ENCODE measurements at places on chromosomes 7 and 10.

GRCh38 chr7:68955656-68956055 lies 642.6 kb upstream of the AUTS2 start:
- no peak for DNase-seq

GRCh38 chr7:40921589-40922315 lies 781.1 kb downstream of the INHBA start:
- no peak for DNase-seq

DNA sequence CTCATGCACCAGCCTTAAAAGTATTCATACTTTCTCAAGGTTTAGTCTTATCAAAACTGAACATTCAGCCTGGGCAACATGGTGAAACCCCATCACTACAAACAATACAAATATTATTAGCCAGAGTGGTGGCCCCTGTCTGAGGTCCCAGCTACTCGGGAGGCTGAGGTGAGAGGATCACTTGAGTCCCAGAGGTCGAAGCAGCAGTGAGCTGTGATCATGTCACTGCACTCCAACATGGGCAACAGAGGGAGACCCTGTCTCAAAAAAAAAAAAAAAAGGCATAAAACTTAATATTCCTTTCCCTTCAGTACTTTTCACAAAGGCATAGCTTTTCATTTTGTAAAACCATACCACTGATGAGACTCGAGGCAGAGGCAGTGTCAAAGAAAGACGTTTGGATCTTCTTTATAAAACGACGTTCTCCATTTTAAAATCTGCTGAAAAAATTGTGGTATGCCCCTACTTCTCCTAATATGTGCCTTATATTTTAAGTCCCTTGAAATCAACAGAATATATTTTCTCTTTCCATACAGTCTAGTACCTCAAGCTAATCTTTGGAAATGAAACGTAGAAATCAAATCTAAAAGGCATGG lies 1.9 kb downstream of the NSUN6 start:
- DNase-seq: no peak

DNA sequence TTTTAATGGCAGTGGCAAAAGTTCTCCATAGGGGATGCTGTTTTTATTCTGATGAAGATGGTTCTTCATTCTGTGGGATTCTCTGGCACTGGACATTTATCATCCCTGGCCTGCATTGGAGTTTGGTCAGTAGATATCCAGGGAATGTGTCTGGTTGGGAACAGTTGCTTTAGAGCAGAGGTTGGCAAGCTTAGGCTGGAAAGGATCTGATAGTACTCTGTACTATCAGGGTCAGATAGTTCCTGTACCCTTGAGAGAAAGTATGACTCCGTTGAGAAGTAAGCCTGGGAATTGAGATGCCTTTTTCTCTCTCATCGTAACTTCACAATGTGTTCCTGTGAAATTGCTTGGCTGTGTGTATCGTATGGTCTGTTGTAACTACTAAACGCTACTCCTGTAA lies 244.1 kb downstream of the POLR1F start:
- no peak for DNase-seq

DNA sequence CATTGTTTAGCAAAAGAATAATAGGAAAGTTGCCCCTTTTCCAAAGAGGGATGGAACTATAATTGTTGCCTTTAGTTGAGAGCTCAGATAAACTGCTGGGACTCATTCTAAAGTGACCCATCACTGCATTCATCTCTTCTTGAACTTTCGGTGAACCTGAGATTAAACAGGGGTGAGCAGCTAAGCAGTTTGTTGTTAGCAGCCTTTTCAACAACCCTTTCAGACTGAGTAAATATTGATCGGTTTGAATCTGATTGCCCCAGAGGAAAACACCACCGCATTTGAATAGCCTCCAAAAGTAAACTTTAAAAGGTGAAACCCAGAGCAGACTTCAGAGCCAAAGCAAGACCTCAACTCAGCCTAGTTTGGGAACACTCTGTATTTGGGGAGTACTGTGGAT lies 4.7 kb downstream of the HOXA1 start:
- DNase-seq: no peak

- no peak for DNase-seq
These were observed 15.9 kb downstream of the MIOS start for GRCh38 chr7:7582596-7582995.

DNA sequence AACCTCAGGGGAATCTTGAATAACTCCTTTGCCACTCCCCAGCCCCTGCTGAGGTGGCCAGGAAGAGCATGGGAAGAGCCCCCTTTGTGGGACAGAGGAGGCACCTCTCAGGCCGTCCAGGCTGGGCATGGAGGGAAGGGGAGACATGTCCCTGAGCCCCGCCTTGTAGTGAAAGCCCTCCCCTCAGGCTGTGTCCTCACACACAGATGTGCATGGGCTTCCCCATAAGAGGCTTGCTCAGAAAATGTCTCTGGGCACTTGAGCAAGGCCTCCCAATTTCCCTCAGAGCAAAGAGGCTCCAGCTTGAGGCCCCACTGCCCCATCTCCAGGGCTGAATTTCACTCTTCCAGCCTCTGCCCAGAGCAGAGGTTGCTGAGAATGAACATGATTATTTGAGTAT lies 3.8 kb downstream of the TMEM72 start:
- DNase-seq: no peak

DNA sequence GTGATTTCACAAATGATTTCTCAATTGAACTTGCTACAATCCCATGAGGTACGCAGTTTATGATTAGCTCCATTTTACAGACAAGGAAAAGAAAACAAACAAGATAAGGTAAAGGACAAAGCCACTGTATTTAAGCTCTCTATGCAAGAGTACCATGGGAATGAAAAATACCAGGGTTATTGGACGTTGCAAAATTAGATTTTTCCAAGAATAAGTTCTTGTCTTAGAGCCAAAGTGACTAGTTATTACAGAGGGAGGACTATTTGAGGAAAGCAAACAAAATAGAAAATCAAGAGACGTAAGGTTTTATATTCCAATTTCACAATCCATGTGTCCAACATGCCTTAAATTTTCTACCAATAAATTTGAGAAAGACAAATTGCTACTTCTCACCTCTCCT lies 97.9 kb upstream of the PTN start:
- no peak for DNase-seq

GRCh38 chr10:27245836-27246235 lies 5.2 kb upstream of the ACBD5 start:
- DNase-seq: no peak

DNA sequence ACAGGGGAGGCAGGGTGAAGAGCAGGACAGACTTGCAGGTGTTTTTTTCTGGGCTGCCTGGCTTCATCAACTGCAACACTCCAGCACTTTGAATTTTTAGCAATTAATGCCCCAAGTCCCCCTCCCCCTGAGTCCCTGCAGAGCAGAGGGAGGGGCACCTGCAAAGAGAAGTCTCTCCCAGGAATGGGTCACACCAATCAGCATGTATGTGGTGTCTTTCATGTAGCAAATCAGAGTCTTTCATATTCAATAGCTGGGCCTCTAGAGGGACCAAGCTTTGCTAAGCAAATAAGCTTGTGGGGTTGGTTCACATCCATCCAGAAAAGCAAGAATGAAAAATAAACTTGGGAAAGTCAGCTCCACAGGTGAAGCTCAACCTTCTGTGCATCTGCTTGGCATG lies 90.7 kb downstream of the PARP12 start:
- no peak for DNase-seq

DNA sequence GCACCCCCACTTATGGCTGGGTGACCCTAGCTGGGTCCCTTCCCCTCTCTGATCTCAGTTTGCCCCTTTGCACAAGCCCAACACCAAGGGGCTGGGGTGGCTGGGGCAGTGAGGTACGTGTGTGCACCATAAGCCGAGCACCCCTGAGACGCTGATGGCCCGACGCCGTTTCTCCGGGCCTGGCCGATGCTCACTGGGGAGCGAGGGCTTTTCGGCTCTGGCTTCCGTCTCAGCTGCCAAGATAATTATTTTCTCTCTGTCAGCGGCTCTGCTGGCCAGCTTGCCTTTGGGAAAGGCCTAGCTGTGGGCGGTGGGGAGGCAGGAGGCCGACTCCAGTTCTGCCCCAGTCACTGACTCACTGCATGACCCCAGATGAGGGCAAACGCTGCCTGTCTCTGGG lies 91.0 kb downstream of the ZMIZ1 start:
- peak; percentile 84 for DNase-seq

DNA sequence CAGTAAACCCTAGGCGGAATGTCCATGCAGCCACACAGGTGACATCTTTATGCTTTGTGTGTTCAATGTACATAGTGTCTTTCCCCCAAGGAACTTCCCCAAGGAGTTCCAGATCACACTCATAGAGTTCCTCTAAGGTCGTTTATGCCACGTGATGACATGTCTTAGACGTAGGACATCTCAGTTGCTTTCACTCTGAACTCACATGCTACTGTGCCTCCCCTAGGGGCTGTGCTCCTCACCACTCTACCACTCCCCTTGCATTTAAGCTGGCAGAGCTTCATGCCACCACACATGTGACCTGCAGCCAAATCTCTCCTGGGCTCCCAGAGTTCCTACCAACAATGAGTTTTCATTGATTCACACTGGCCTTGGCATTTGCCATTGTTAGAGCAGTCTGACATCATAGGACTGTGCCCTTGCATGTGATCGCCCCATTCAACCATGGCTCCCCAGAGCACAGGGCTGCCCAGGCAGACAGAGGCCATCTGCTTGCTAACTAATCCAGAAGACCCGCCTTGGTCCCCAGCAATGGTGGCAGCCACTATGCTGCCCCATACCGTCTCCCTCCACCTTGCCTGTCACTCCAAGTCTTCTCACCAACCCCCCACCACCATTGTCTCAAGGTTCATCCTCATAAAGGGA lies 95.3 kb upstream of the MACROH2A2 start:
- peak; percentile 41 for DNase-seq

DNA sequence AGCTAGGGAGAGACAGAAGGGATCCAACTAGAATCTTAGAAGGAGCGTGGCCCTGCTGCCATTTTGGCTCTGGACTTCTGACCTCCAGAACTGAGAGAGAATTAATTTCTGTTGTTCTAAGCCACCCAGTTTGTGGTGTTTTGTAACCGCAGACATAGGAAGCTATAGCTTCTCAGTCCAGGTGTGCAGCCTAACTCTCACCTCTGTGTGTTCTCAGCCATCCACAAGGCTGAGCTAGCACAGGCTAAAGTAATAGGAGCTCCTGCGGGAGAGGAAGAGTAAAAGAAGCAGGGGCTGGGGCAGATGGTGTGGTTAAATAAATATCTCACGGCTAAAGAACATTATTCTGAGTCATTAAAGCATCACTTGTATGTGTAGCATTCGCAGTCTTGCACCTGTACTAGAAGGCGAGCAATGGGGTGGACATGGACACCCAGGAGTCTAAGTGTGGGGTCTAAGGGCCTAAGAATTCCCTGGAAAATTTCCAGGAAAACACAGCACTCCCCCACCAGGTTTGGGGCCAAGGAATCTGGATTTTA lies 94.1 kb downstream of the AOAH start:
- no peak for DNase-seq

DNA sequence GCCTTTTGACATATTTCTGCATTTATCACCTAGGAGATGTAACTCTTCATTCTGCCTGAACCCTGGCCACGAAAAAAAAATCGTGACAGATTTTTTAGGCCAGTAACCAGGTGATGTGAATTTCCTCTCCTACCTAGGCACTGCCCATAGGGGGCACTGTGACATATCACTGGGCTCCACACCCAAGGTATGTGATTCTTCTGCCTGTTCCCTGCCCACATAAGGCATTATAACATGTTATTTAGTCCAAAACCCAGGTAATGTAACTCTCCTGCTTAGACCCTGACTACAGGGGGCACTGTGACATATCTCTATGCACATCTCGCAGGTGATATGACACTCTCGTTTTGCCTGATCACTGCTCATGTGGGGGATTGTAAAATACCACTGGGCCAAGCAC lies 29.5 kb upstream of the ZNF107 start:
- no peak for DNase-seq

DNA sequence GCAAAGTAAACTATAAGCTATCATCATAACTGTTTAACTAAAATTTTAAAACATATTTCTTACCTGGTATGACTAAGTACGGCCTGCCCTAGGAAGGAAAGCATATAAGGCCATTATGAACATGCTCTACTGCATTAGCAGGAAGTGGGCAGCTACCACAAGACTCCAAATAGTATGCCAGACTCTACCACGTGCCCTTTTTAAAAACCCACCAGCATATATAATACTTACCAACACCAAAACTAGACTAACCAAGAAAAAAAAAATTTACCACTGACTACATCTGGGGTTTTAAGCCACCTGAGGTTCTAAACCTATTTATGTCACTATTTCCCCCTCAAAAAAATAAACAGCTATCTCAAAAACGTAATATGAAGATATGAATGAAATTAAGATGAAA lies 30.1 kb downstream of the NUDCD3 start:
- DNase-seq: no peak

- DNase-seq: no peak
These were observed 46.5 kb upstream of the FGL2 start for GRCh38 chr7:77246026-77246640.

DNA sequence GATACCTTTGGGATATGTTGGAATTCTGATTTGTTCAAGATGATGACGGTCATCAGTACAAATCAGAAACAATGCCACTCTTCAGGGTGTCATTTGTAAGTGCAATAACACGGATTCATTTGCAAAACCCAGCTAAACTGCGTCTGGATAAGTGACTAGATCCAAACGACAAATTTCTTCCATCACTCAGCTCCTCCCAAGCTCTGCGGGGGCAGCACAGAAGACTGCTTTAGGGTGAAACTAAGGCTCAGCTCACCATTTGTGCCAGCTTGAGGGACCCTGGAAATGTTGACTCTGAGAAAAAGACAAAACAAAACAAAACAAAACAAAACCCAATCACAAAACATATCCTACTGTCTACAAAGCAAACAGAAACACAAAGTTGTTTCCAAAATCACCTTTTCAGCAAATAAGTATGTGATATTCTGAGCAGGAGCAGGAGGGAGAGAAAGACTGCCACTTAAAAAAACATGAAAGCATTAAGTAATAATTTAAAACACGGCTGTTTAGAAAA lies 8.0 kb downstream of the EVX1 start:
- DNase-seq: peak; percentile 21

GRCh38 chr7:67637023-67637358 lies 640.4 kb downstream of the TYW1 start:
- DNase-seq: peak; percentile 58

DNA sequence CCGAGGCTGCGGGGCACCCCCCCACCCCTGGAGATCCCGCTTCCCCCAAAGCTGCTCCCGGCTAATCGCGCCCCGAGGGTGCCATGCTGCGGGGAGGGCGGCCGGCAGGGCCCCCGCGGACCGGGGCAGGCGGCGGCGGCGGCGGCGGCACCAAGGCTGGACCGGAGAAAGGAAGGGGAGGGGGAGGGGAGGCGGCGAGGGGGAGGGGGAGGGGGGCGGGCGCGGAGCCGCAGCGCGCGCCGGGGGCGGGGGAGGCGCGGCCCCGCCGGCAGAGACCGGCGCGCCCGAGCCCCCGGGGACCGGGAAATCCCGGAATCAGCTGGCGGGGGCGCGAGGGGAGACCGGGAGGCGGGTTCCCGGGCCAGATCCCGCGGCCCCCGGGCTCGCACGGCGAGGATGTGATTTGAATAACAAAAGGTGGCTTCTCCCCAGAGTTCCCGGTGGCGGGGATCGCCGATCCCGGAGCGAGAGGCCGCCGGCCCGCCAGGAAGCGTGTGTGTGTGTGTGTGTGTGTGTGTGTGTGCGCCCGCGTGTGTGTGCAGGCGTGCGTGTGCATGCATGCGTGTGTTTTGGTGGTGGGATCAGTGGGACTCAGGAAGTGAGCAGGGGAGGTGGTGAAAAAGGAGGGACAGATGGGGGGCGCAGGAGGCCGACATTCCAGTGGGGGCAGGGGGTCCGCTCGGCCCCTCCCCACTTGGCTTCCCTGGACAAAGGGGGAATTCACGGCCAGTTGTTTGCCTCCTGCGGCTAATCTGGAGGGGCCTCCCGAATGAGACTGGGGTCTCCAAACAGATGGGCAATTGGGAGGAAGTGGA lies 99.5 kb downstream of the HIP1 start:
- peak; percentile 81 for DNase-seq

GRCh38 chr10:18659819-18660535 lies 746 bp downstream of the ARL5B start:
- DNase-seq: peak; percentile 61

All from islet precursor cell (in vitro differentiated cells).